ENCODE measurements at places on chromosomes 5 and 9. TPM values are rescaled to one million over a fixed set of nuclear protein-coding genes. Genes with fewer than 3 reads are reported as not detected.

FSTL4 gene
- not detected for total RNA-seq

AFAP1L1 gene
- 45.6 TPM for total RNA-seq

CSF1R gene
- total RNA-seq: 11.2 TPM

LHX3 gene
- not detected for total RNA-seq

BARX1 gene
- not detected for total RNA-seq

SEMA5A gene
- 26.2 TPM for total RNA-seq

SMIM27 gene
- total RNA-seq: 6.8 TPM

GABRP gene
- total RNA-seq: not detected

SHISAL2B gene
- not detected for total RNA-seq

ZNF483 gene
- total RNA-seq: 6.9 TPM

ANXA1 gene
- total RNA-seq: 142 TPM

ARL14EPL gene
- not detected for total RNA-seq

SUSD3 gene
- 1.6 TPM for total RNA-seq

IRX2 gene
- not detected for total RNA-seq

SPATA31E1 gene
- not detected for total RNA-seq

LRRC70 gene
- 1.9 TPM for total RNA-seq

PCDHGB1 gene
- 2.4 TPM for total RNA-seq

COL23A1 gene
- 6.8 TPM for total RNA-seq

DROSHA gene
- total RNA-seq: 27.3 TPM

NME5 gene
- total RNA-seq: 3.8 TPM

NRARP gene
- total RNA-seq: 5.6 TPM

GRM6 gene
- total RNA-seq: not detected

ST8SIA4 gene
- total RNA-seq: 1.9 TPM

LOX gene
- total RNA-seq: 10.1 TPM

GPX8 gene
- 17.5 TPM for total RNA-seq

SLC4A9 gene
- not detected for total RNA-seq

ADAMTSL2 gene
- 4.9 TPM for total RNA-seq

ZSWIM6 gene
- total RNA-seq: 4.6 TPM

CLTB gene
- 241 TPM for total RNA-seq

FAM221B gene
- total RNA-seq: not detected

NSMF gene
- total RNA-seq: 26.2 TPM

CA9 gene
- 5.9 TPM for total RNA-seq

ANXA2R gene
- total RNA-seq: 0.63 TPM

RMI1 gene
- total RNA-seq: 3.1 TPM

PHF24 gene
- 0.67 TPM for total RNA-seq

PCDHA7 gene
- total RNA-seq: 0.07 TPM

FAM169A gene
- total RNA-seq: 4.2 TPM

IFNA21 gene
- total RNA-seq: not detected

ADAMTS6 gene
- total RNA-seq: 2.2 TPM

CCDC112 gene
- total RNA-seq: 7.7 TPM

ZNF474 gene
- total RNA-seq: not detected

ADAM19 gene
- total RNA-seq: 49.5 TPM

SPAG8 gene
- total RNA-seq: 4.1 TPM

CDKN2B-AS1 gene
- not detected for total RNA-seq

HTR1A gene
- not detected for total RNA-seq

CCNO gene
- total RNA-seq: not detected
